ENCODE measurements at places on chromosomes 6 and 20.

GRCh38 chr6:71222671-71223070 is 65.9 kb upstream of the OGFRL1 start:
- no peak for DNase-seq

- no peak for DNase-seq
Measured at GRCh38 chr6:43283905-43284304, 14.2 kb upstream of the SLC22A7 start.

DNA sequence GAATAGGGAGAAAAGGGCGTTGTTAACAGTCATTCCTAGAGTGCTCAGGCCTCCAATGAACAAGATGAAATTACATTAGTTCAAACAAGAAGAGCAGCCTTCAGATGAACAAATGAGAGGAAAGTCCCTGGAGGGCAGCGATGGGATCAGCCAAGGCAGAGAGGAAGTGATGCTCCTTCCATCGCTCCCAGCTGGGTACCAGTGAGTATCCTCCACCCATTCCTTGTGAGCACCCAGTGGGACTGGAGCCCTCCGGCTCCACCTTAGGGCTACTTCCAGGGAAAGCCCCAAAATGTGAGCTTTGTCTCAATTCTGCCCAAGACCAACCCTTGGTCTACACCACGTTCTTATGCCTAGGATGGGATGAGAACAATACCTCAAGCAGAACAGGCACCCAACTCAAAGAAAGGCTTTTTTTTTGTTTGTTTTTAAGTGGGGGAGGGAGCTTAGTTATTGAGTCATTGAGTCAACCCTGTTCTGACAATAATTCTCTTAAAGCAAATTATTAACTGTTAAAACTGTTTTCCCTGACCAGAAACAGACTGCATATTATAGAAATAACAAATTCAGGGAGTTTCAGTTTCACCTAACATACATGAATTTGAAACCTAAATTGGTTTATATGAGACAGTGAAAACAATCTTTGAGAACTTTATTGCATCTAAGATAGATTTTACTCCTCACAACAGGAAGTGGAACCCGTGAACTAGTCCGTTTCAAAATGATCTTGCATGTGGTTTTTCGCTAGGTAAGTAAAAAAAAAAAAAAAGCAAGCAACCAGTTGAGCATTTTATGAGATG is 106.9 kb downstream of the IPCEF1 start:
- no peak for DNase-seq

- no peak for DNase-seq
Measured at GRCh38 chr6:13759025-13759424, 47.4 kb upstream of the RANBP9 start.

DNA sequence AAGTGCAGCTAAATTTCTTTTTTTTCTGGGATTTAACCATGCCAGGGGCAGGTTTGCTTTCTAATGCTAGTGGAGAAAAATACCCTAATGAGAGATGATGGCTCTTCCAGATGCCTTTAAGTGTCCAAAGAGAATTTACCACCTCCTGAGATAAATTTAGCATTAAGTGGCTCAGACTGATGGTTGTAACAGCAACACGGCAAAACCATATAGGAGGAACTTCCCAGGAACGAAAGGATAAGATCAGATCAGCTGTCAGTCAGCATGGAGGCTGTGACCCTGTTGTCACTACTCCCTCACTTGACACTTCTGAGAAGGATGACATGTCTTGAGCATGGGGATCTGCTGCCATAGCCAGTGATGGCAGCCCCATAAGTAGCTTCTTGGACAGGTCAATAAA is 860.0 kb downstream of the QKI start:
- DNase-seq: no peak

GRCh38 chr6:127076466-127076865 is 42.0 kb upstream of the RSPO3 start:
- no peak for DNase-seq

DNA sequence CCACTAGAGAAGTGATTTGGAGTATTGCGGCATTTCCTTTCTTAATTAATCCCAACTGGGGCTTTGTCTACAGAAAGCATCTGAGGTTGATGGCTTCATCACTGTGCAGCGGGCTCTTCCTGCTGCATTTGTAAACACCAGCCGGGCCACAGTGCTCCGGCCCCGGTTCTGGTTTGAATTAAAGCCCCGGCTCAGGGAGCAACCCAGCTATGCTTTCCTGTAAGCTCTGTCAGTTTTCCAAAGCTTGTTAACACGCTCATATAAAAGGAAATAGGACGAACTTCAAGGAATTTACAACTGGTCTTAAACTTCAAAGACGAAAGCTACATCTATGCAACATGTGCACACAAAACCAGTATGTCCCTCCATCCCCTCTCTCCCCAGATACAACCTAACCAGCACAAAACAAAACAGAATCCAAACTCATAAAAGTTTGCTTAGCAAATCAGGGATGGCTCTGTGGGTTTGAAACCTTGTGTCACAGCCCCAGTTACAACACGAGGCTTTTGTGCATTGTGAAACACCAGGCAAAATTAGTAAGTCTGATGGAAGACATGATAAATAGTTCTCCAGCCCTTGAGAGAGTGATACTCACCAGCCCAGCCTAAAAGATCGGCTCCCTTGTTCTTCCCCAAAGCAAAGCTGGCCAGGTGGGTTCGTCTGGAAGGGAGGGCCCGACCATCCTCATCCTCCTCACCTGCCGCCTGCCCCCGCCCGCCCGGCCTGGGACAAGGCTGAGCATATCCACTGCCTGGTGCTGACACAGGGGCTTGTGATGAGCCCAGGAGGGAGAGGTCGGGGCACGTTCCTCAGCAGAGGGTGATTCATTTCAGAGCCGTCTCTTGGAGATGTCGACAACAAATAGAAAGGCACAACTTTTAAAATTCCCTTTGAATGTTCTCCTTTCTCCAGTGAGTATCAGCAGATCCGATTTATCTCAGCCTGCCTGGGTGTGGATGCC is 197.9 kb downstream of the TFAP2C start:
- DNase-seq: no peak

DNA sequence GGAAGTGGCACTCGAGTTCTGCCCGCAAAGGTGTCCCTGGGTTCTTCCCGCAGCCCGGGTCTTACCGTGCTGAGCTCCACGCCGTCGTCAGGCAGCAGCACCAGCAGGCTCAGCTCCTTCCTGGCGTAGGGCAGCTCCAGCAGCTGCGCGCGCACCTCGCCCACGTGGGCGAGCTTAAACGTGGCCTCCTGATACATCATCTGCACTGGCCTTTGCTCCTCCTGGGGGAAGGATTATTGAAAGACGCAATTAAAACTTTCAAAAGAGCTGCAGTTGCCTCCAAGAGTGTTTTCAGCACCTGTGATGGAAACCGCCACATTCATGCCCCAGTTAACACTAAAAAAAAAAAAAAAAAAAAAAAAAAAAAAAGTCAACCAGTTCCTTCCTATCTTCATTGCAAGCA is 11.3 kb downstream of the SERPINB9 start:
- DNase-seq: peak; percentile 59

DNA sequence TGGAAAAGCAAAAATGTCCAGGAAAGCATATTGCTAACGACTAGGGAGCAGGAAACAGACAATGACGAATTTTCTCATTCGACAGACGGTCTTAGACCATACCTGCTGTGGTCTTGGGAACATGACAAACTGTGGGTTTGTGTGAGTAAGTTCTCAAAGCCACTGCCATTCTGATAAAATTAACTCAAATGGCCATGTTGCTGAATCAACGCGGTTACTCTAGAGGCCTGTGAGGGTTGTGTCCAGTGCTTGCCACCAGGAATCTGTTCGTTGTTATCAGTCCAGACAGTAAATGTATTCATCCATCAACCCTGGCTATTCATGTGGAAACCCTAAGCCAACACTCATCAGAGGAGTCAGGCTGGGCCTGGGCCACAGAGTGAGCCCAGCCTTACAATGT is 124.3 kb downstream of the MYLK4 start:
- DNase-seq: no peak

DNA sequence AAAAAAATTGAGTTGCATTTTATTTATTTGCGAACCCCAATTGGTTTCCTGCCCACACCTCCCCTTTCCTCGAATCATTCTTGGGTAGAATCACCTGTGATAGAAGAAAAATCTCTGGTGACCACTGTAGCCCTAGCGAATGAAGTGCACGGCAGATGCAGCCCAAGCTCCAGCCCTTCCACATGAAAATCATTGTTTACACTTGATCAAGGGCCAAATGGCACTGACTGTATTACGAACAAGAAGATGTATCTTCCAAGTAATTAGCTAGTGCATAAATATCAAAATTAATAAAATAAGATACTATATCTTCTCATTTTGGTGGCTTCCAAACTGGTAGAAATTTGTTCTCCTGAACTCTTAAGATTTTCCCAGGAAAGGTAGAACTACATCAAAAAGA is 93.4 kb upstream of the ARID1B start:
- no peak for DNase-seq

DNA sequence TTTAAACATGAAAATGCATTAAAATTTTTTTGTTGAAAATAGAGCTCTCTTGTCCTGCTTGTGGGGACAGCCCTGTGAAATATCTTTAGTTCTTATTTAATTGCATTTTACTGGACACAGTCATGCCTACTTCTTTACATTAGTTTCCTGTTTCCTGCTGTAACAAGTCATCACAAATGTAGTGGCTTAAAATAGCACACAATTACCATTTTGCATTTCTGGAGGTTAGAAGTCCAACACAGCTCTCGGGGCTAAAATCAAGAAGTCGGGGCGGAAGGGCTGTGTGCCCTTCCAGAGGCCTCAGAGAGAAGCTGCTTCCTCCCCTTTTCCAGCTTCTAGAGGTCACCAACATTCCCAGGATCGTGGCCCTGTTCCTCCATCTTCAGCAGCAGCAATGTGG is 29.4 kb downstream of the PNLDC1 start:
- no peak for DNase-seq

- no peak for DNase-seq
Measured at GRCh38 chr20:17507032-17507431, 24.1 kb downstream of the BFSP1 start.

- no peak for DNase-seq
Measured at GRCh38 chr6:140276133-140276532, 901.7 kb upstream of the CITED2 start.

DNA sequence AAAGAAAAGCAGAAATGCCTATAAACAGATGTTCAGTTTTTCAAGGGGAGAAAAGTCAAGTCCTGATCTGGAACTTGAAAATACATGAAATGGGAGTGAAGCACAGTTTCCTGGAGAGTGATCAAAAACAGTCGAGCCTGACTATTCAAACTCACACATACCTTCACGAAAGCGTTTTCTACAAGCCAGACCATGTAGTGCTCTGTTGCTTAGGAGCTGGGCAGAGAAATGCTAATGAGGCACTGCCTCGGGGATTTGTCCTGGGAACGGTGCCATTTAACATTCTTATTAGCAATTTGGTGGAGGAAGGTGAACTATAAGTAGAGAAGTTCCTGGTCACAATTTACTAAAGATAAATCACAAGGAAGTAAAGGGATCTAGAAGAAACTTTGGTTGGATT is 5.9 kb downstream of the NHSL1 start:
- no peak for DNase-seq

GRCh38 chr6:27882624-27883023 is 29.6 kb downstream of the OR2B2 start:
- DNase-seq: no peak

GRCh38 chr20:5691918-5692618 is 58.1 kb upstream of the SHLD1 start:
- no peak for DNase-seq

DNA sequence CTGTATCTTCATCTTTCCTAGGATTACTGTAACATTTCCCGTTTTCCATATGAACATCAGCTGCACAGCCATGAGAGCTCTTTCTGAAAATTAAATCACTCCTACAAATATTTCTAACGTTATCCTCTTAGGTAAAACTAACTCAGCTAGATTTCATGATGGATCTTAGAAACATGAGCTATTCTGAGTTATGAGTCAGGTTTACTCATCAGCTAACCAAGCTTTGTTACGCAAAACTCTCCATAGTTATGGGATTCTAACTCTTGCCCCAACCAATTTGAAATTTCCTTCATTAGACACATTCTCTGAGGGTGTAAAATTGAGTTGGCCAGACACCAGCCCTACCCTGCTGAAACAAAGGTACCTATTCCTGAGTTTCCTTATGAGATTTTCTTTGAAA is 14.0 kb downstream of the DEFB110 start:
- no peak for DNase-seq

- DNase-seq: no peak
Measured at GRCh38 chr6:63624091-63624490, 11.5 kb upstream of the PHF3 start.

GRCh38 chr6:30557683-30557981 is 537 bp downstream of the PRR3 start:
- no peak for DNase-seq

DNA sequence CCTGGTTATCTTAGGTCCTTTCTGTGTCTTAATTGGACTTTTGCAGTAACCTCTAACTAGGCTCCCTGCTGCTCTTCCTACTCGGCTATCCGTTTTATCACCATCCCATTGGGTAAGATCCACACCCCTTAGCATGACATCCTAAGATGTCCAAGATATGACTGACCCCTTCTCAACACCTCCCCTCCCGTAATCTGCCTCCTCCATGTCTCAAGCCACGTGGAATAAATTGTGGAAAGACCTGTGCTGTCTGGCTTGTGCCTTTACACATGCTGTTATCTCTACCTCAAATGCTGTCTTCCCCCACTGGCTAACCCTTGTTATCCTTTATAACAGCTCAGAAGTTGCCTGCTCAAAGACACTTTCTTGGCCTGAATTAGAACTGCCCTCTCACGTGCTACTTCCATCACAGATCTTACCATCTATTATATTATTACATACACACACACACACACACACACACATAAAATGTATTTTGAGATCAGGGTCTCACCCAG is 26.5 kb downstream of the EIF2S2 start:
- DNase-seq: no peak

DNA sequence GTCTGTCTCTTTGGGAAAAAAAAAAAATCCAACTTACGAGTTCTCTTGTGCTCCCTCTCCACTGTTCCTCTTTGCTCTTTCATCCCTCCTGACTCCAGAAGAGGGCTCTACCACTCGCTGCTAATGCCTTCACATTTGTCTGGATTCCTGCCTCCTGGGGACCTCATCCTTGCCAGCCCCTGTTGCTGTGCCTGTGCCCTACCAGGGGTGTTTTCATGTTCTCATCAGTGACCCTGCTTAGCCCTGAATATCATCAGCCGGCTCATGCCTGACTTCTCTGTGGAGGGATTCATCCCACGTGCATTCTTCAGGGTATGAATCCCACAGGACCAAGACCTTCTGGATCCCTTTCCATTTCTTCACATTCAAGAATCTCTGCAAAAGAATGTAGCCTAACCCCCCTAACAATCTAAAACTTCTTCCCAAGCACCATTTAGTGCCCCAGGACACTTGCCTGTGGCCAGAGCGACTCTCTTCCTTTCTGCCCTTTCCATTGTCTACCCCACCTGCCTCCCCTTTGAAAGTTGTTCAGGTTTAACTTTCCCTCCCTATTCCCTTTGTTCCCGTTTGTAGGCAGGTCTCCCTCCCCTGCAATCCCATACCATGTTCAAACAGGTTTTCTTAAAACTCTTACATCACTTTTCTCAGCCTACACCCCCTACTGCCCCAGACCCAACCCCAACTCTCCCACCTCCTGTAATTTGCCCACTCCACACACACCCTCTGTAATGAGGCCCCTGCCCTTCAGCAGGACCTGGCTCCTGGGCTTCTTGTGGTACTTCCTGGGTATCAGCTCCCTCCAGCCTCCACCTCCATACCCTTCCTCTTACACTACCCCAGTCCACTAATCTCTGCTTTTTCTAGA is 50.2 kb downstream of the RREB1 start:
- DNase-seq: no peak

GRCh38 chr6:89080281-89081128 is at the start of gene PNRC1:
Gene PNRC1, plus strand, starts transcription at chr6:89080751. Its CDS starts 144 bp downstream, at chr6:89080895.
- peak; percentile 99 for DNase-seq
